ENCODE measurements at places on chromosomes 4 and X.

DNA sequence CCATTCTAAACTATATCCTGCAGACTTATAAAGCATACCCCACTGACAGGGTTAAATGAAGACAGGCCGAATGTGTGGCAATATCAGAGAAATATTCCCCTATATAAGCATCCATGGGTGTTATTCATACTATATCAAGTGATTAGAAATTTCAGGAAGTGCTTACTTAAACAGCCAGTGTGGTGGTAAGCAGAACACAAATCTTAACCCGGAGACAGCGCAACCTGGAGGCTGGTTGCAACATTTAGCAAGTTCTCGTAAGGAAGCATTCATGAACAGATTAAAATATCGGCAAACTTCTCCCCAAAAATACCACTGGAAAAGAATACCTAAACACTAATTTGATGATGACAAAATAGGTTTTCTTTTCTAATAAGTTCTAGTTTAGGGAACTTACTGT is 261.2 kb downstream of the CBLL2 start:
- no peak for DNase-seq

GRCh38 chr4:102497986-102498385 is 3.2 kb upstream of the NFKB1 start:
- no peak for DNase-seq

GRCh38 chr4:81060587-81061343 is 30.3 kb downstream of the BMP3 start:
- DNase-seq = no peak

DNA sequence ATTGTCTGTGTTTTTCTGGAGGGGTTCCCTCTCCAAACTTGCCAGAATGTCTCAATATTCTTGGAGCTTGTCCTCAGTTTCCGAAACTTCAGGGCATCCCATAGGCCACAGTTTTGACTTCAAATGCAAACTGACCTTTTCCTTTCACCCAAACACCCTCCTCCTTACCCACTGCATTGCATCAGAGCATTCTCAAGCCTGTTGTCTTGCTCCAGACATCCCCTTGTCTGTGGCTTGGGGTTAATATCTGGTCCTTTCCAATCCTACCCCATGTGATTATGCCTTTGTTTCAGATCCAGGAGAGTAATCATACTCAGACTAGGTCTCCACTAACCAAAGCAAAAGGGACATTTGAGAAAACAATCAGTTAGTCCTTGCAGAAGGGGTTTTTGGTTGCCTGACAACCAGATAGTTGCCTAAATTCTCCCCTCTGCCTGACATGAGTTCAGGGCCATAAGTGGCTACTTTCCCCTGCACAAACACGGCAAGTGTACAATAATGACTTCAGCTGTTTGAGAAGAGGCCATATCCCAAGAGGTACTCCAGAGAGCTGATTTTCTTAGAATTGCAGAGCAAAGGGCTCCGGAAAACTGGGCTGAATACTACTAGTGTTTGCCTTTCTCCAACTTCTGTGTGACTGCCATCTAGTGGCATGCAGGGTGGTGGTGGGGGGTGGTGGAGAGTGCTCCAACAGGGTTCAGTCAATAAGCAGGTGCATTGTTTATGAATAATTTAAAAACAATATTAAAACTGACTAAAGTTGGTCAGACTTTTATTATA is 130.2 kb downstream of the CHRDL1 start:
- peak; percentile 13 for DNase-seq

- no peak for DNase-seq
Observed at GRCh38 chr4:150156543-150156942, 78.3 kb downstream of the DCLK2 start.

GRCh38 chr4:89803915-89804314 is 33.0 kb downstream of the SNCA start:
- no peak for DNase-seq

GRCh38 chrX:13845721-13846378 is 29.0 kb upstream of the GPM6B start:
- no peak for DNase-seq

DNA sequence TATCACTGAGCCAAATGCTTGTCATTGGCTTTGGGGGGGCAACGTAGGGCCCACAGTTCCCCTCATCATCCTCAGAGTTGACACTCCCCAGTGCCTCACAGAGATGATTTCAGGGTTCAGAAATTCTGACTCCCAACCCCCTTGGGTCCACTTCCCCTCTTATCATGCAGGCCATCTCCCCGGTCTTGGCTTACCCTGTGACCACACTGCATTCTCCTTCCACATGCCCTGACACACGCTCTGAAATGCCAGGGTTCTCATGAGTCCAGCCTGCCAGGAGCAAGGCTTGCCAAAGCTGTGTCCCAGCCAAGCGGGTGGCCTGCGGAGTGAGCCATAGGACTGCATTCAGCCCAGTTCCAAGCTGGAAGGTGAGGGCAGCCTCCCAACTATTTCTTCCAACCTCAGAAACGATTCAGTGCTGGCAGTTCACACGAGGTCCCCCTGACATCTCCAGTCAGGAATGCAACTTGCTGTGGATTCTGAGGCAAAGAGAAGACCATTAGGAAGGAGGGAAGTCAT is 101.2 kb downstream of the SMIM20 start:
- DNase-seq = peak; percentile 61

DNA sequence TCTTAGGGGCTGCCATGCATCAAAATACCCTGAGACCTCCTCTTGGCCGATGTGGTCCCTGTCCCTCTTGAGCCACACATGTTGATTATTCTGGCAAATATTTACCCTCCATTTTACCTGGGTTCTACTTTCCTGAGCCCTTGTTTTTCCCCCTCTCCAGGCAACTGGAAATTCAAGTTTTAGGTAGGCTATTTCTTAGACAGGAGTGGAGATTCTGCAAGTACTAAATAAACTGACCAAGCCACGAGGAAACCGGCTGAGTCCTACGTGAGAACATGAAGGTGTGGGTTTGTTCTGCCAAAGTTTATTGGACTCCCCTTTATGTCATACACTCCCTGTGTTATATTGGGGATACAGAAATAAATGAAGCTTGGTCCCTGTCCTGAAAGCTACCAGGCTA is 88.1 kb downstream of the RTL5 start:
- no peak for DNase-seq

DNA sequence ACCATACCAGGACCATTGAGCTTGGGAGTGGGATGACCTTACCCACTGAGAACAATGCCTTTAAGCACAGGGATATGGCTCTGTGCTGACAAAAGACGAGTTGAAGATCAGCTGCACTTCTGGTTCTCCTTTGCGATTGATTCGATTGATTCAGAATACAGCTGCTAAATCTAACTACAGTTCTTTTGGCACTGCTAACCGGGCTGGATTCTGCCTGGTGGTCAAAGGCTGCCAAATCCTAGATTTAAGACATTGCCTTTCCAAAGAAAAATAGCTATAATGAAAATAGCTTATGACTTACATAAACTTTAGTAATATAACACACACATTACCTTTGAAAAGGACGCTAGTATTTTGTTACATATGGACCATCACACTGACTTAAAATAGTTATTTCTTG is 18.3 kb downstream of the RAP2C start:
- DNase-seq = no peak

DNA sequence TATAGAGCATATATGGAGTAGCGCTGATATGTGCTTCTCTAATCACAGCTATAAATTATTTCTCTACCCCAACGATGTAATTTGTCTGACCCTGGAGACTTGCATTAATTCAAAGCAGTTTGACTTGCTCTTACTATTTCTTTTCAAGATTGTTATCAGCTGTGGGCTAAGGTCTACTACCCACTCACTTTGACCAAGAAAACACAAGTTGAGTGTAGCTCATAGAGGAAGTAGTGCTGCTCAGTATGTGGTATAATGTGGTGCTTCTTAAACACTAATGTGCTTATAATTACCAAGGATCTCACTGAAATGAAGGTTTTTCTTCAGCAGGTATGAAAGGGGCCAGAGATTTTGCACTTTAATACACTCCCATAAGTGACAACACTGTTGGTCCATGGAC is 70.1 kb downstream of the INPP4B start:
- DNase-seq = no peak

DNA sequence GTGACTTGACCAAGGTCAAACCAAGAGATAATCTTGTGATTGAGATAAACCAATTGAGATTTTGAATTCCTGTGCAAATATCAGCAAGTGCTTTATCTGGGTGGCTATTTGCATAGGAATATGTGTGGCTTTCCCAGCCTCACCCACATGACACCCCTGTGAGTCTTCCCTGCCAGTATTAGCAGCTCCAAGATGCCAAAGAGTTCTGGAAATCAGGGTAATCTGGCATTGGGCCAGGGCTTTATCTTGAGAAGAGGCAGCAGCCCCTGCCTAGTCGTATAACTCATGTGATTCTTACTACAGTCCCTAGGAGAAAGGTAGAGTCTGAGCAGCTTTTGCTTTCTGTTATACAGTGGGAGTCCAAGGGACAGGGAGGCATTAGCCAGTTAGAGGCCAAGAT is 87.7 kb downstream of the RLIM start:
- no peak for DNase-seq

DNA sequence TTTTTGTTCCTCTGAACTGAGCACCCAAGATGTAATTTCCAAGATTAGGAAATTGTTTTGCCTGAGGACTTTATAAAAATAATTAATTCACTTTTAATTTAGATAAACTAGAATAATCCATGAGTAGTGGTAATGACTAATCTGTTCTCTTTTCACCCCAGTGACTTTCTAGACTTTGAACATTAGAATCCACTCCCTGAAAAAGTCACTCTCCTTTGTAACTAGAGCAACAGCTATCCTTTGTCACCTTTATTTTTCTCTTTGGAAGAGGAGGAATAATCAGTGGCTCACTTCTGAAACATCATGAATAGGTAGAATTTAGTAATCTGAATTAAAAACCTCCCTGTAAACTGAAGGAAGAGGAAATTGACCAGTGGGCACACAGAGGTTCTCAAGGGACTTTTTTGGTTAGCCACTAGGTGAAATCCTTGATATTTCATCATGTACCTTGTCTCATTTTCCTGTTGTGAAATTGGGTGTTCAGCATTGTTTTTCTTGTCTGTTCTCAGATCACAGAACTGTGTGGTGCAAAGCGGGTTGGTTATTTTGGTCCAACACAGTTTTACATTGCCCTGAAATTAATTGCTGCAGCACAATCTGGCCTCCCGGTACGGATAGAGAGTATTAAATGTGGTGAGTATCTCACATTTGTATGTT is 59.4 kb downstream of the REPS2 start:
- no peak for DNase-seq

- DNase-seq = no peak
Observed at GRCh38 chr4:55574252-55574651, 17.8 kb downstream of the PDCL2 start.

- DNase-seq = no peak
Observed at GRCh38 chr4:106266201-106266600, 49.8 kb downstream of the TBCK start.

DNA sequence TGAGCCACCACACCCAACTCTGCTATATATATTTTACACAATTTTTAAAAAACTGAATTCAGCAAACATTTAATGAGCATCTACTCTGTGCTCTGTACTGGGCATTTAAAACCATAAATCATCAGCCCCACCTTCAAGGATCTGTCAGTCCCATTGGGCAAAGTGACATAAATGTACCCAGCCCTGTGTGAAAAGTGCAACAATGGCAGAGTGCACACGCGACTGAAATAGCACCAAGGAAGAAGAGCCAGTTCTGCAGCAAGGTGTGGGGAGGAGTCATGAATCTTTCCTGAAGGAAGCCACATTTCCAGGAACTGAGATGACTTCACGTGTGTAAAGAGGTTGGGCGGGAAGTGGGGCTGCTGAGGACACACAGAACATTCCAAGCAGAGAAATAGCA is 111.5 kb upstream of the ATP6AP2 start:
- no peak for DNase-seq

DNA sequence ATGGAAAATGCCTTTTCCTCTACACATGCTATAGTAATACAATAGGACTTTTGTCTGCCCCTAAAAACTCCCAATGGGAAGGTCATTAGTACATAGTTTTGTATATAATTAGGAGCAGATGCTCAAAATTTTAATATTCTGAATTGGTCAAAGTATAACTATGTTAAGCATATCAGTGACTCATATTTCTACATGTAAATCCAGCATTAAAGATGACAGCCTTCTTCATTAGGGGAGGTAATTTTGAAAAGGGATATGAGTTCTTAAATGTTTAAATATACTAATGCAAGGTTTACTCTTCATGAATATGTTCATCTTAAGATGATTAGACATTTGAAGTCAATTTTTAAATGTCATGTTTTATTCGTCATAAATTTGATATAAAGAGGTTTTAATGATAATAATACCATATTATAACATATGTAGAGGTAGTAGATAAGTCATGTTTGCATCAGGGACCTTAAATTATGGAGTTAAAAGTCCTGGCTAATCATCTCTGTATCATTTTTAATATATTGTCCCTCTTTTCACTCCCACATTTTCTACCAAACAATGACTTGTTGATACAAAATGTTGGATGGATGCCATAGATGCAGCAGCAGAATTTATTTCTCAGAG is 218.8 kb downstream of the STPG2 start:
- no peak for DNase-seq

DNA sequence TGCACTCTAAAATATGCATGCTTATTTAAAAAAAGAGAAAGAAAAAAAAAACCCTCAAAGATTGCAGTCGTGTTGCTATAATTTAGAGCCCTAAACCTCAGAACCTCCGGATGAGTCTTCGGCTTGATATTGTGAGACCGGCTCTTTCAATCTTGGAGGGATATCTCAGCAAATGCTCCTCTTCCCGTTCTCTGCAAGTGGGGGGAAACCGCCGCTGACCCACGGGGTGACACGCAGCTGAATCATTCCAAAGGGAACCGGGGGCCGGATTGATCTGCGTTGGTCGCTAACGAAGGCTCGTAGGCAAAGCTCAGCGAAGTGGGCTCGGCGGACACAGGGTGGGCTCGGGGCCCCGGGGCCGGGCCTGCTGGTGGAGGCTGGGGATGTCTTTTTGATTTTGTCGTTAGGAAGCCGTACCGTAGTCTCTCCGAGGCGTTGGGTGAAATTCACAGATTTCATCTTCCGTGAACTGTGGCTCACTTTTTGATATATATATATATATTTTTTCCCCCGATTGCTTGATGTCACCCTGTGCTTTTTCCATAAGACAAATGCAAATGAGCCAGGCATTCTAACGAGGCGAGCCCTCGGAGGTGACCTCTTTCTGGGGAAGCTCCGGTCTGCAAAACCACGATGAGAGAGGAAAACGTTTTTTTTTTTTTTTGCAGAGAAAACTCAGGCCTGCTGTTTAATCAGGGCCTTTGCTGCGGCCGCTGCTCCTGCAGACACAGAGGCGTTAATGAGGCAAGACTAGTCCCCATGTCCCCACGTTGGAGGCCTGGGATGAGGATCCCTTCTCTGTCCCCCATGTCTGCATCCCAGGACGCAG is 110.7 kb upstream of the PPP2R3B start:
- DNase-seq = no peak

- DNase-seq = no peak
Observed at GRCh38 chrX:4547213-4547836, 833.9 kb upstream of the PRKX start.

- DNase-seq = no peak
Observed at GRCh38 chrX:128078545-128078944, 26.3 kb upstream of the ACTRT1 start.

DNA sequence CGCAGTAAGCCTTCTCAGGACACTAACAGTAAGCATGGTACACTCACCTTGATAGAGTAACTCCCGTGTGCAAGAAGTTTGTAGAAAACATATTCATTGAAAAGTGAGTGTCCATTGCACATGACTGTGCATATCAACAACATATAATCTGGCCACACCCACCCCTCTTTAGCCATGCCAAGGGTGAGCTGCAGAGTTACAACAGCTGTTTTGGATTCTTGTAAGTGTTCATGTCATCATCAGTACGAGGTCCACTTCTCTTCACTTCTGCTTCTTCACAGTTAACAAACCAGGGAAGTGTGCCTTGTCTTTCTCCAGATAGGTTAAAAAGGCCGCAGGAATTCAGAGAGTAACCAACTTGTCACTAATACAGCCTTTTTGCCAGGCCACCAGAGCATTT is 116.6 kb downstream of the IRF2 start:
- DNase-seq = no peak

GRCh38 chrX:9842541-9842940 is 56.3 kb downstream of the SHROOM2 start:
- DNase-seq = no peak
